ENCODE measurements at places on chromosomes 6 and 20. TPM values are rescaled to one million over a fixed set of nuclear protein-coding genes. Genes with fewer than 3 reads are reported as not detected.

GRCh38 chr20:21303872-21304586 is 898 bp downstream of the XRN2 start:
- peaks cover 9% of the 10 kb centered on the region for H3K36me3 ChIP-seq
- DNase-seq: no peak
- H3K27me3 ChIP-seq: no peaks in the 10 kb centered on the region
- peak overlapping the region; percentile 91 for H3K4me3 ChIP-seq

DNA sequence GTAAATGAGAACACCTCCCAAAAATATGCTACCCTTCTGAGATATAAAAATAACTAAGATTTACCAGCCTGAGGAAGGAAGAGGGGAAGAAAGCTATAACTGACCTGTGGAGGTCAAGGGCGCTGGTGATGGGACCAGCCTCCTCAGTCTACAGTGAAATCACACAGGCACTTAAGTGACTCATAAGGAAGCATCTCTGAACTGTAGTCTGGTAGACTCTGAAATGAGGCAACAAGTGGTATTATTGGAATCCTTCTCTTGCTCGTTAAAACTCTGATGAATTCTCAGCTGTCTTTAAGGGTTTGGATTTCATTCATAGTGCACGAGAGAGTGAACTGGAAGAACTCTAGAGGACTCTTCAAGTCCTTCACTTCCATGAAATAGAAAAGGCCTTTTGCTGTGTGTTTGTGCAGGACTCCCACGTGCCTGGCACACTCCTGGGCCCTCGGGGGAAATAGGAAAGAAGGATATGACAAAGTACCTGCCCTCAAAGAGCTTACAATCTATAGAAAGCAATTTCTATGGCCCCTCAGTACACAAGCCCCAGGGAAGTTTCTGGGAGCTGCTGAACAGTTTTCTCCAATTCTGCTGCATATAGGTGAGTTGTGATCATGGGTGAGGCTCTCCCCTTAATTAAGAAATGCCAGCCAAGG is 231.8 kb upstream of the RREB1 start:
- no peak overlapping the region for H3K4me3 ChIP-seq
- H3K27ac ChIP-seq: no peak overlapping the region
- no peak for DNase-seq
- H3K4me1 ChIP-seq: peaks cover 38% of the 10 kb centered on the region

ADGRF1 gene
- total RNA-seq: 0.22 TPM

C6orf62 gene
- 117 TPM for total RNA-seq

ID4 gene
- 0.07 TPM for total RNA-seq

All from K562 (cell line).